ENCODE measurements at places on chromosomes 1 and 21.
A peak's percentile ranks its signal among the peaks of the same experiment; 100 is the strongest.

- DNase-seq: no peak
Observed at GRCh38 chr1:29441916-29442668, 205.8 kb downstream of the PTPRU start.

GRCh38 chr1:47745715-47746609 lies 251.2 kb downstream of the TRABD2B start:
- no peak for DNase-seq

DNA sequence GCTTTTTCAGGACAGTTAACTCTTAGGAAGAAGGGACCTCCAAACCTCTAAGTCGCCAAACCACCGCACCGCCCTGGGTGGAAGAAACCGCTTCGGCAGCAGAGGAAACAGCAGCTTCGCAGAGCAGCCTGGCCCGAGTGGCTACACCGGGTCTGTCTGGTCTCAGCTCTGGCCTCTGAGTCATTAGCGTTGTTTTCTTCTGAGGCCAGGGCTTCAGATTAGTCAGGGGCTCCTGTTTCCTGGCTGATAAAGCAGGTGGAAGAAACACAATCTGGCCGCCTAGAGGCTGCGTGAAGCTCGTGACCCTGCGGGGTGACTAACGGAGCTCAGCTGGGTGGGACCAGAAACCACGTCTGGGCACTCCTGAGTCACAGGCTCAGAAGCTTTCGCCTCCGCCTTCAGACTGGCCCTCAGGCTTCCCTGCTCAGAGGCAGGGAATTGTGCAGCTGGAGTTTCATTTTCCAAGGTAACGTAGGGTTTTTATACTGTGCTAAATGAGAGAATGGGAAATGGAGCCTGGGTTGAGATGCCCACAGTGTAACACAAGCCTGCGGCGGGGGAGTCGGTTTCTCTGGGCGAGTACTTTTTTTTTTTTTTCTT lies 44.9 kb downstream of the CHAF1B start:
- DNase-seq: peak; percentile 100

GRCh38 chr1:207064561-207064960 lies 11.5 kb downstream of the PFKFB2 start:
- no peak for DNase-seq

DNA sequence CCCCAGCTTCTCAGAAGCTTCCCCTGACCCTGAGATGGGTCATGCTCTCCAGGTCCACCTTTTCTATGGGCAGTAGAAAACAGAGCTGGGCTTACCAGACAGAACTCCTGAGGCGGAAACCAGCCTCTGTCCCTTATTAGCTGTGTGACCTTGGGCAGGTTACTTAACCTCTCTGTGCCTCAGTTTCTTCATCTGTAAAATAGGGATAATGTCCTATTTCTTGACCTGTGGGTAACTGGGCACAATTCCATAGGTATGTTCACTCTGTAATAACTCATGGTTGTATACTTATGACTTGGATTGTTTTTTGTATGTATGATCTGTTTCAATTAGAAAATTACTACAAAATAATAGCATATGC lies 57.1 kb upstream of the EDN2 start:
- DNase-seq: no peak

GRCh38 chr1:178947677-178947981 lies 76.8 kb upstream of the ANGPTL1 start:
- DNase-seq: no peak

DNA sequence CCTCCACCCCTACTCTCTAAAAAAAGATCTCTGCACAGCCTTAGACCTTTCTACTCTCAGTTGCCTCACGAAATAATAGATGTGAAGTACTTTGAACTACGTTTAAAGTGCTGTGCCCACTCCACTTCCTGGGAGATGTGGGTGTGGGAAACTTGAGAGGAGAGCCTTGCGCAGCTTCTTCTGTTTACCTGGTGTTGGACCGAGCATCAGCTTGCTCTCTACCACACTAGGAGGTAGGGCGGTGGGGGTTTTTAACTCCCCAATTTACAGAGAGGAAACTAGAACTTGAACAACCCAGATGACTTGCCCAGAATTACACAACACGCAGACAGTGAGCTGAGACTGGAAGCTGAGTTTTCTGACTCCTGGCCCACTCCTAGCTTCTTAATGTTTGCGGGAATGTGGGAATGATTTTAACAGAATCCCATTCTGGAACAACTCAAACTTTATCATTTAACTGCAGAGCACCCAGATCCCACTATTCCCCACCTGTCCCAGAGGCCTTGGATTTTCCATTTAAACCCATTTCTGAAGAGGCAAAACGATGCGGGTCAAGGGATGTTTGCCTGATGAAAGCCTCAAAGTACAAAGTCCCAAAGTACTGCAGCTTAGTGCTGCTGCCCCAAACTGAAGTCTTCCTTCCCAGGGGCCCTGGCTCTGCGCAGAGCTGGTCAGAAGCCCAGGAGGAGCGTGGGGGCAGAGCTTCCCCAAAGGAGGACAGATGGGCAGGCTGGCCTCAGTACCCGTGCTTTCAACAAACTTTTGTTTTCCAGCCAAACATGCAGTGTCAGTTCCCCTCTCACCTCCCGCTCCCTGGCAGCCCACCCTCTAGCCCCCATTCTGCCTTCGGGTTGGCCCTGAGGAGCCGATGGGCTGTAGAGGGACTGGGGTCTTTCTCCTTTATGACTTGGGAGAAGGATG lies 19.0 kb downstream of the BTG2 start:
- no peak for DNase-seq

GRCh38 chr1:58767143-58767542 lies 16.7 kb downstream of the JUN start:
- DNase-seq: no peak

- peak; percentile 99 for DNase-seq
Observed at GRCh38 chr1:224632381-224632871, 16.3 kb downstream of the CNIH3 start.

DNA sequence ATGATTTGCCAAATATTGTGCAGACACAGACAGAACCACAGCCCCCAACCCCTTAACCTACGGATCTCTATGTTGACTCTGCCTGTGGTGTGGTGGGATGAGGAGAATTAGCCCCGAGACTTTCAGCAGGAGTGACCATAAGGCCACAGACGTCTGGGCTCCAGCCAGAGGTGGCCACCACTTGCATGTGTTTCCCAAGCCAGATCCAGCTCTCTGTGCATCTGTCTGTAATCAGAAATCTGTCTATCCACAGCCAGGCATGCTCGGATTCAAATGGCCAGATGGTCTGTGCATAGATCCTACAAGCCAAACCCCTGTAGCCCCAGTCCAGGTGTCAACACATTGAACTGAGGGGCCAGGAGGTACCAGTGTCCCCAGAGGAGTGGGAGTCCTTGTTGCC lies 140.6 kb downstream of the SYF2 start:
- DNase-seq: no peak

DNA sequence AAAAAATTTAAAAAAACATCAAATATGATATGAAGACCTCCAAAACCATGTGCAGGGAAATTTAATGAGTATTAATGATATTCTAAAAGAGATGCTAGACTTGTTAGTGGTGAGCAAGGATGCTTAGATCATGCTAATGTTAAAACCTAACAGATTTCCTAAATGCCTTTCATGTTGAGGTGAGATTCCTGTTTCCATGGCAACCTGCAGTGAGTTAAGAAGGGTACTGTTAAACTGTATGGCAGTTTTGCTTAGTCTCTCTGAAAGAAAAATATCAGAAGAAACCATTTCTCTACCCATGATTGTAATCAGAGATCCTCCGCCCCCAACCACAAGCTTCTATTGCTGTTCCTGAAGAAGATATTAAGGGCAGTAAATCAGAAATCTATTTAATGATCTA lies 321.6 kb upstream of the LRRC7 start:
- no peak for DNase-seq

All from astrocyte (in vitro differentiated cells and primary cell).